ENCODE measurements at places on chromosomes 4 and X.

GRCh38 chr4:128303405-128303785, 15.8 kb upstream of the PGRMC2 start:
- DNase-seq = no peak

DNA sequence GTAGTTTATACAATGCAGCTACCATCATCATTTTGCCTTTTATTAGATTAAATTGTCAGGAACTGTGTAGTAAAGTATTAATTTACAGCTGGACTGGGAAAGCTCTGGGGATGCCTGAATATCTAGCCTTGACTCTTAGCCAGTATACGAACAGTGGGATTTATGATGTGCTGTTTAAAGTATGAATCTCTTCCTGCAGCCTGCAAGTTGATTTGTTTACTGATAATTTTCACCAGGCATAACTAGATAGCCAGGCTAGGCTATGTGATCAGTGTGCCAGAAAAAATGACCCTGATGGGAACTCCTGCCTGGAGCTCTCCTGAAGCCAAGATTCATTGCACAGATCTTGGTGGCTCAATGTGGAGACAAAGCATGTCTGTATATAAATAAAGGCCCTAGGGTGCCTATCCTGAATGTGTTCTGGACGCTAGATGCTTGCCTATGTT, 119.2 kb downstream of the SCLT1 start:
- DNase-seq = no peak

GRCh38 chr4:147975933-147976928, 244.3 kb downstream of the ARHGAP10 start:
- DNase-seq = no peak

GRCh38 chr4:177574446-177574845, 132.2 kb upstream of the AGA start:
- no peak for DNase-seq

- no peak for DNase-seq
Measured at GRCh38 chrX:94908648-94909047, 1234.6 kb downstream of the FAM133A start.

- DNase-seq = no peak
Measured at GRCh38 chr4:39823191-39823590, 125.3 kb downstream of the UBE2K start.

DNA sequence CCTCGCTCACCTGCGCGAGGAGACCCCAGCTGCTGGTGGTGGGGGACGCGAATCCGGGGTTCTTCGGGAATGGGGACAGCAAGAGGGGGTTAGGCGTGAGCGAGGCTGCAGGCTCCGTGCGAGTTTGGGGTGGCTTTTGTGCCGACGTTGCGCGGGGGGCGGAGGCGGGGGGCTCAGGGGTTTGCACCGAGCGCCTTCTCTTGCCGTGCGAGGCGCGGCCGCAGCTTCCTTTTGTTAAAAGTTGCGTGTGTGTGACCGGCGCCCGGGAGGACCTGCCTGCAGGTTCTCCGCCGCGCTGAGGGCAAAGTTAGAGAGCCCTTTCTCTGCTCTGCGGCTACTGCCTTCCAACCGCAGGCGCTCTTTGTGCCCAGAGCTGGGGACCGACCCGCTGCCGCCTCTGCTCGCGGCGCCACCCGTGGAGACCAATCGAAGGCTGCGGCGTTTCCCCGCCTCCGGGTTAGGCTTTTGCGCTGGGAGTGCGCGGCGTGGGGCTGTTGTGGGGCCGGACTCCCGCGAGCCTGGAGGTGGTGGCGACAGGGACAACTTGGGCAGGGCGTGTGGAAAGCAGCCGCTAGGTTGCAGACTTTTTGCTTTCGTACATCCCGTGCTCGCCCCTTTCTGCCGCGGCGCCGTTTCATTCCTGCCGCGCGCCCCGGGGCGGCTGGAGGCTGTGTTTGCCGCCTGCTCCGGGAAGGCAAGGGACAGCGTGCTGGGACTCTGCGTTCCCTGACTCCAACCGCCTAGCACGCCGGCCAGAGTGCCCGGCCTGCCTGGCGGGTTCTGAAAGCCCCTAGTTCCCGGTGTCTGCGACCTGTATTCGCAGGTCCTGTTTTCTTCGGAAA, 716 bp downstream of the KIT start:
- no peak for DNase-seq

DNA sequence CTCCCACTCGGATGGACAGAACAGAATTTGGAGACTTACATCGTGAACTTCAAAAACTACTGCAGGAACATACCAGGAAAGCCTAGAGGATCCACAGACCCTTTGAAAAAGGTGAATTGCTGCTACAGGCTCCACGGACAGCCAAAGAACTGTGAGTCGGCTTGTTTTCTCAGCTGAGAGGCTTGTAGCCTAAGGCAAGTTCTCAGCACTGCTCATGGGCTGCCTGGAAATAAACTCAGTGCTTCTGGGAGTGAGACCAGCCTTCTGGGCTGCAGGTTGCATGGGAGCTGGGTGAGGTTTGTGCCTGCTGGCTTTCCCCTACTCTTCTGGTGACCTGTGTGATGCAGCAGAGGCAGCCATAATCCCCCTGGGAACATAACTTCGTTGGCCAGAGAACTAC, 1397.6 kb downstream of the FAM133A start:
- no peak for DNase-seq

- no peak for DNase-seq
Measured at GRCh38 chr4:9924750-9925149, 96.5 kb downstream of the SLC2A9 start.

DNA sequence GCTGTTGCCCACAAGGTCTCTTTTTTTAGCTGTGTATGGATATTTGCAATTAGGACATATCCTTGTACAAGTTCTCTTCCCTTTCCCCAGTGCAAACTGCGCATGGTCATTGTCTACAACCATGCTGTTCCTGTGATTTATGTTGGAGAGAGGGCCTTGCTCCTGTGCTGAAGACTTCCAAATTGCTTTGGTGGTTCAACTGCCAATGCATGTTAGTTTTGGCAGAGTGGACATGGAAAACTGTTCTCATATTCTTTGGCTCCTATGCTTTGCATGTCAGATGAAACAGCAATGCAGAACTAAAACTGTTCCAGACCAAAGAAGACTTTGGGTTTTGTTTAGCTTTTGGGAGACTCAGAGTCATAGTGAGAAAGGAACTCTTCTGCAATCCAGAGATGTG, 148.8 kb upstream of the EDNRA start:
- no peak for DNase-seq

GRCh38 chrX:20418379-20419150, 151.9 kb upstream of the RPS6KA3 start:
- DNase-seq = no peak
